Activated T-cell treated with anti-CD3 and anti-CD28 coated beads, Interleukin-2, amount 50 U/mL, for 1 hour (primary cell): ENCODE measurements at places on chromosomes 6 and 20.
A peak's percentile ranks its signal among the peaks of the same experiment; 100 is the strongest.

- no peak for DNase-seq
These were observed 49.0 kb upstream of the ASF1A start for GRCh38 chr6:118844915-118845314.

GRCh38 chr20:62753626-62754025 is 42.6 kb upstream of the MRGBP start:
- no peak for DNase-seq

DNA sequence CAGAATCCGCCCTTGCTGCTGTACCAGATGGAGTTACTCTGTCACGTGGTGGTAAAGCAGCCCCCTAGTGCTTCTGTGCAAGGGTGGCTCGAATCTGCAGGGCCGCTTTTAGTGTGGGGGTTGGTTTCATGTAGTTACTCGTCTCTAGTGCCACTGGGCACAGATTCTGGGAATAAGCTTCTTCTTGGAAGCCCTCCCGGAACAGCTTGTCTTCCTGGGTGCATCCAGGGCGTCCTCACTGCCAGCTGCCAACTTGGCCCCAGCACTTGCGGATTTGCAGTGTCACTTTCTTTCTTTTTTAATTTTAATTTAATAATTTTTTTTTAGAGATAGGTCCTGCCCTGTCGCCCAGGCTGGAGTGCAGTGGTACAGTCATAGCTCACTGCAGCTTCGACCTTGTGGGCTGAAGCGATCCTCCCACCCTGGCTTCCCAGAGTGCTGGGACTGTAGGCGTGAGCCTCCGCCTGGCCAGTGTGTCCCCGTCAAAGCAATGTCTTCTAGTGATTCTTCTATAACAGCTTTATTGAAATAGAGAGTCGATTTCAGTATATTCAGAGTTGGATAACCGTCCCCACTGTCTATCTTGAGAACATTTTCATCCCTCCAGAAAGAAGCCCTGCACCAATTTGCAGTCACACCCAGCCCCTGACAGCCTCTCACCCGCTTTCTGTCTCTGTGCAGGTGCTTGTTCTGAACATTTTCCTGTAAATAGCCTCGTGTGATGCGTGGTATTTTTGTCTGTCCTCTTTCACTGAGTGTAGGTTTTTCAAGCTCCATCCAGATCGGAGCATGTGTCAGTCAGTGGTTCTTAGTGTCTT is 25.9 kb downstream of the PYGB start:
- DNase-seq = peak; percentile 8

DNA sequence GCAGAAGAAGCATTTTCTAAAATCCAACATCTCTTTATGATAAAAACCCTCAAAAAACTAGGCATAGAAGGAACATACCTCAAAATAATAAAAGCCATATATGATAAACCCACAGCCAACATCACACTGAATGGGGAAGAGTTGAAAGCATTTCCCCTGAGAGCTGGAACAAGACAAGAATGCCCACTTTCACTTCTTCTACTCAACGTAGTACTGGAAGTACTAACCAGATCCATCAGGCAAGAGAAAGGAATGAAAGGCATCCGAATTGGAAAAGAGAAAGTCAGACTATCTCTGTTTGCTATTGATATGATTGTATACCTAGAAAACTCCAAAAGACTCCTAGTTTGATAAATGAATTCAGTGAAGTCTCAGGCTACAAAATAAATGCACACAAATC is 7.9 kb upstream of the CDK19 start:
- no peak for DNase-seq

DNA sequence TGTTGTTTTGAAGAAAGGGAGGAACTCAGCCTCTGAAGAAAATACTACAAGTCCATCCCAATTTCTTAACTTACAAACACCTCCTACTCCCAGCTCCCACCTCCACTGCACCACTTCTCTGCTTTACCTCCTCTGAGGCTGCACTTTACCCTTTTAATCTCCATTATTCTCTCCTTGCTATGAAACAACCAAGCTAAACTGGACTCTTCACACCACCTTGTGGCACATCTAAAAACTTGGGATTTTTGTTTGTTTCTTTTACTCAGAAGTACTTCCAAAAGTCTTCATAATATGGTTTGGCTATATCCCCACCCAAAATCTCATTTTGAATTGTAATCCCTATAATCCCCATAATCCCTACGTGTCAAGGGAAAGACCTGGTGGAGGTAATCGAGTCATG is 142.2 kb downstream of the MOXD1 start:
- no peak for DNase-seq

GRCh38 chr6:121666814-121667213 is 231.4 kb downstream of the GJA1 start:
- DNase-seq = no peak

DNA sequence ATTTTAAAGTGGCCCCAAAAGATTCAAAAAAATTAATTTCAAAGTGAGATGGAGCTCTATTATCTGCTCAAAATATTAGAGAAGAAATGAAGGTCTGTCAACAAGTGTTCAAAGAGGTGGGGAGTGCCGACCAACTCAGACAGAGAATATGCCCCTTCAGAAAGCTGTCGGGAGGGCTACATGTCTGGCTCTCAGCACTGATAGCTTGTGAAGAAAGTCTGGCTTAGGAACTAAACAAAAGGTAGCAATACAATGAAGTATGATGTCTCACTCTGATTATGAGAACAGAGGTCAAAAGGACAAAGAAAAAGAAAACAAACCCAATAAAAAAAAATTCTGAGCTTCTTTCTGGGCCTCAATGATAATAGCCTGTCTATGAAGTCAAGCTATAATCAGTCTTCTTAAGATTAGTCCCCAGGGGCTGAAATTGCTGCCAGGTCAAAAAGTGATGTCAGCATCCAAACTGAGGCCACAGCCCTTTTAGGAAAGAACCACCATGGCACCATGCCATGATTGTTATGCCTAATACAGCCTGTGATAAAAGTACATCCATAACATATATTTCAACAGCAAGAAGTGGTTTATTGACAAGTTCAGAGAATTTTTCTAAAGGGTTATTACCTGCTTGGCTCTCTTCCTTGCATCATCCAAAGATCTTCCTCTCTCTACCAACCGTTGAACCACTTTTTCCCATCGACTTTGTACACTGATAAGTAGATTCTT is 150.9 kb downstream of the DST start:
- DNase-seq = no peak

DNA sequence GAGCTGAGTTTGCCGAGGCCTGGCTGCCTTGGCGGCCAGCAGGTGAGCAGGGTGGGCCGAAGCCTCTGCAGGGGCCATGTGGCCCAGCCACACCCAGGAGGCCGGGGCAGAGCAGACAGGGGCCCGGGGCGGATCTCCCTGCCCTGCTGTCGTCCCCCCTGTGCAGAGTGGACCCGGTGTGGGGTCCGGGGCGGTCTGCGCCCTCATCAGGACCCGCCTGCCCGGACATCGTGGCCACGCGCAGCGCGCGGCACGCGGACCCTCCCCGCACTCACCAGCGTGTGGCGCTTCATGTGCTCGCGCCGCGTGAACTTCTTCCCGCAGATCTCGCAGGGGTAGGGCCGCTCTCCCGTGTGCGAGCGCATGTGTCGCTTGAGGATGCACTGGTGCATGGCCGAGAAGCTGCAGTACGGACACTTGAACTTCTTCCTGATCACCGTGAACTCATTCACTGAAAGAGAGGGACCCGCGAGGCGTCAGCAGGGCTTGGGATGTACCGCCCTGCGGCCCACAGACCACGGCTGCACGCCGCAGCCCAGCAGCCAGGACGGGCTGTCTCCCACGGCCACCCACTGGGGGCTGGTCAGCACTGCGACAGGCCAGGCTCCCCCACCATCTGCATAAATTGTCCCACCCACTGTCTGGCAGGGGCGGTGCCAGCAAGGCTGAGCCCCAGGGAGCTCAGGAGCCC is 13.0 kb downstream of the SLC2A4RG start:
- DNase-seq = no peak

DNA sequence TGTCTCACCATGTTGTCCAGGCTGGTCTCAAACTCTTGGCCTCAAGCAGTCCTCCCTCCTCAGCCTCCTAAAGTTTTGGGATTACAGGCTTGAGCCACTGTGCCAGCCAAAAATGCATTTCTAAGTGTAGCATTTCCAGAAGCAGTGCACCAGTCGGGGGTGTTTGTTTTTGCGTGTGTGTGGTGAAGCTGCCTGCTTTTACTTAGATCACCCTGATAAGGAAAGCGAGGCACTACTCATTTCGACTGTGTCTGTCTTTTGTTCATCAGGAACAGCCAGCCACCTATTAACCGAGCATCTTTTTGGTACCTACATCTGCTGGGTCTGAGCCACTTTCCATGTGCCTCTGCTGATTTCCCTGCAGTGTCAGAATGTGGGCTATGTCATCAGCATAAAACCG is 18.7 kb downstream of the SIRT5 start:
- no peak for DNase-seq

DNA sequence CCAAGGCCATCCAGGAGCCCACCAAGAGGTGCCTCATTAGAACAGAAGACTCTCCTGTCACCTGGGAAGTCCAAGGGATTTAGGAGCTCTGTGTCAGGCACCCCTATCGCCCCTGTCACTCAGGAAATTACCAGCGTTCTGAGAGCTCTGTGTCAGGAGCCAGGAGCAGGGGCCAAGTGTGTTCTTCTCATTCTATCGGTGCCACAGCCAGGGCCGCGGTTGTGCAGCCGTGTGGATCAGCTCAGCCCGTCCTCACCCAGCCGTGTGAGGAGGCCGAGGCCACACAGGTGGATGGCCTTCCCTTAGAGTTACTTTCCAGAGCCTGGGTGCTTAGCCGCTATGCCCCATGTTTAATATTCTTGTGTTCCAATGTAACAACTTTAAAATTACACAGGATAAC is 9.8 kb downstream of the MTG2 start:
- no peak for DNase-seq

- DNase-seq = peak; percentile 36
These were observed 36.6 kb upstream of the BTN3A2 start for GRCh38 chr6:26328265-26328844.

DNA sequence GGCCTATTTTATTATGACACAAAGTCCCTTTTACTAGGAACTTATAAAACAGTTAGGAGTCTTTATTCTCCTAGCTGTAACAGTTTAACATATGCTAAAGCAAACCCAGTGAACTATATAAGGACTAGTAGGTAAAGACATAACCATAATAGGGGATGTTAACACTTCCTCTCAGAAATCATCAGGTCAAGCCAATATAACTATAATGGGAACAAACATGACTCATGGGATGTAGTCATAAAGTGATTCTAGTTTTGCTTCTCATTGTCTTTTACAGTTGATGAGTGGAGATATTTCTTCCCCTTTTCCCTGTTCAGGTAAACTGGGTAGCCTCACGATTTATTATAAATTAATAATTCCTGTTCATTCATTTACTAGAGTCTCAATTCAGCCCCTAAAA is 9.7 kb downstream of the PTCHD4 start:
- DNase-seq = no peak

DNA sequence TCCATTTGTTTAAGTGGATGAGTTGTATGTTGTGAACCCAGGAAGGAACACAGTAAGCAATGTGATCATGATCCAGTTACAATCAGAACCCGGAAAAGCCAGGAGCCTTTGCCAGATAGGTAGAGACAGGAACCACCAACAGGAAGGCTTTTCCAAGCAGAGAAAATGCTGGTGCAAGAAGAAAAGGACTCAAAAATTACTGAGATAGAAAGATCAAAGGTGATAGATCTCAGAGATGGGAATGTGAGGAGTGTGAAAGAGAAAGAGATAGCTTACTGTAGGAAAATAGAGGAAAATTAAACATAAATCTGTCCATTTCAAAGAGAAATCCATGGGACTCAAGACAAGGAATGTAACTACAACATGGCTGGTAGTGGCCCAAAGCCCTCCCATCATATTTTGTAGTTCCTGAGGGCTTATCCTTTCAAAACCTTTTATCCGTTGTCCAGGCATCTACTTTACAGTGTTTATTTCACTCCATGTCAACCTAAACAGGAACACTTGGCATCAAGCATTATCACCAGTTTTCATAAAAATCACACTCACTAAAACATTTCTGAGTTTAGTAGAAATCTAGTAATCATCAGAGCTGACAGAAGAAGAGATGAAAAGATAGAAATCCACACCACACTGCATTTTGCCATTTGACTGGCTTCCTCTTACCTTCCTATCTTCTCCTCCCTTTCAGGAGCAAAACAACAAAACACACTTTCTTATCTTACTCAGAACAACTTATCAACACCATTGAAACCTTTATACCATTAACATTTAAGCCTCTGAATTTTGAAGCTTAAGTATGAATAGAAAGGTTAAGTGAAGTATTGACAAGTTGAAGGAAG is 44.5 kb upstream of the STXBP5 start:
- DNase-seq = no peak

- DNase-seq = no peak
These were observed 58.3 kb upstream of the PDE10A start for GRCh38 chr6:165721356-165721755.

- DNase-seq = no peak
These were observed 123.2 kb downstream of the BACH2 start for GRCh38 chr6:90173262-90173925.

DNA sequence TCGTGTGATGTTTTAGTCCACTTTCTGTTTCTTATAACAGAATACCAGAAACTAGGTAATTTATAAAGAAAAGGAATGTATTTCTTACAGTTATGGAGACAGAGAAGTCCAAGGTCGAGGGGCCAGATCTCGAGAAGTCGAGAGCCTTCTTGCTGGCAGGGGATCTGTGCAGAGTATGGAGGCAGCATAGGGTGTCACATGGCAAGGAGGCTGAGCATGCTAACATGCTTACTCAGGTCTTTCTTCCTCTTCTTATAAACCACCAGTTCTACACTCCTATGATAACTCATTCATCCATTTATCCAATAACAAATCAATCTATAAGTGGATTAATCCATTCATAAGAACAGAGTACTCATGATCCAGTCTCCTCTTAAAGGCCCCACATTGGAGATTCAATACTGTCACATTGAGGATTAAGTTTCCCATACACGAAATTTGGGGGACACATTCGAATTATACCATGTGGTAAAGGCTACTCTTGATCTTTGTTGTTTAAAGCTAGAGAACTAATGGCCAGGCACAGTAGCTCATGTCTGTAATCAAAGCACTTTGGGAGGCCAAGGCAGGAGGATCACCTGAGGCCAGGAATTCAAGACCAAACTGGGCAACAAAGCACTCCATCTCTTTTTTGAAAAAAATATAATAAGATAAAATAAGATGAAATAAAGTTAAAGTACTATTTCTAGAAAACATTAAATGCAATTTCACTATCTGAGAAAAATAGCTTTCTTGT is 2.1 kb downstream of the GOPC start:
- no peak for DNase-seq

- no peak for DNase-seq
These were observed 62.7 kb downstream of the NOL4L start for GRCh38 chr20:32522526-32522775.

DNA sequence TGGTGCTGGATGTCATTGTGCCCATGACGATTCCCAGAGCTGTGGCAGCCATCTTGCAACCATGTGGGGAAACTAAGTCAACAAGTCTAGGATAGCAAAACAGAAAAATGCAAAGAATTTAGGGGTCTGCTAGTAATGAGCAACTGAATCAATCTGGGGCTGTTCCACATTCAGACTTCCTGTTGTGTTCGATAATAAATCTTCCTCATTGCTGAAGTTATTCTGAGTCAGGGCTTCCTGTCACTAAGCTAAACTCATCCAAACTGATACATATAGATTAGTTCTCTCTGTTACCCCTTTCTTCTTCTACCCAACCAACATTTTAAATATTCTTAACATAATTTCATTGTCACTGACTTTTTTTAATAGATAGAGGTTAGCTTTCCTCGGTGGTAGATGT is 205.9 kb downstream of the HACE1 start:
- DNase-seq = no peak
